Dorsolateral prefrontal cortex (tissue), 122 donors: ENCODE measurements at places on chromosomes 5 and 9.

DNA sequence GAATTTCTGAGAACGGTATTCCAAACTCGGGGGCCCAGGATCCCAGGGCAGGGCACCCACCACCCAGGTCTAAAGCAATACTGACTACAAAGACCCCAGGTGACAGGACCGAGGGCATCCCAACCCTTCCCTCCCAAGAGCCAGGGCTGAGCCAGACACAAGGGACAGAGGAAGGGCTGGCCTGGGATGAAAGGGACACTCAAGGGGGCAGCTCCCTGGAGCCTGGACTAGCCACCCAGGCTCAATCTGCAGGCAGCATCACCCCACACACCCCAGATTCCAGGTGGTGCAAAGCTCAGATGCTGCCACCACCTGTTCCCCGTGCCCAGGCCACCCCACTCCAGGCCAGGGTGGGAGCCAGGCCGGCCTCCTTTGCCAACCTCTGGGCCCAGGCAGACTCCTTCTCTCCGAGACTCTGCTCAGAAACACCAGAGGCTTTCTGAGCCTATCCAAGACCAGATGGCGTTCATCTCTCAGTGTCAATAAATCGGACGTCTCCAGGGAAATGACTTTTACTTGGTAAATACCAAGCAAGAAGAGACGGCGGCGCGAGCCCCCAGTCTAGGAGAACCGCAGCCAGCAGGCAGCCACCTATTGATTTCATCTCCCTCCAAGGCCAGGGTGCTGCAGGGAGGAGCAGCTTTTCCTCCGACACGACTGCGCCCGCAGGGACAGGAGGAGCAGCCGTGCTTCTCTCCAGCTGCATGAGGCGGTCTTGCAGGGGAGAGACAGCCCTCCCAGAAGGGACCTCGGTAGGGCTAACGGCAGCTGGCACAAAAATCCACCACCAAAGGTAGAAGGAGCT lies 94.1 kb upstream of the ADAMTS2 start:
- no peak for DNase-seq

GRCh38 chr9:128828719-128829452 lies 708 bp downstream of the SPOUT1 start:
- DNase-seq: no peak

DNA sequence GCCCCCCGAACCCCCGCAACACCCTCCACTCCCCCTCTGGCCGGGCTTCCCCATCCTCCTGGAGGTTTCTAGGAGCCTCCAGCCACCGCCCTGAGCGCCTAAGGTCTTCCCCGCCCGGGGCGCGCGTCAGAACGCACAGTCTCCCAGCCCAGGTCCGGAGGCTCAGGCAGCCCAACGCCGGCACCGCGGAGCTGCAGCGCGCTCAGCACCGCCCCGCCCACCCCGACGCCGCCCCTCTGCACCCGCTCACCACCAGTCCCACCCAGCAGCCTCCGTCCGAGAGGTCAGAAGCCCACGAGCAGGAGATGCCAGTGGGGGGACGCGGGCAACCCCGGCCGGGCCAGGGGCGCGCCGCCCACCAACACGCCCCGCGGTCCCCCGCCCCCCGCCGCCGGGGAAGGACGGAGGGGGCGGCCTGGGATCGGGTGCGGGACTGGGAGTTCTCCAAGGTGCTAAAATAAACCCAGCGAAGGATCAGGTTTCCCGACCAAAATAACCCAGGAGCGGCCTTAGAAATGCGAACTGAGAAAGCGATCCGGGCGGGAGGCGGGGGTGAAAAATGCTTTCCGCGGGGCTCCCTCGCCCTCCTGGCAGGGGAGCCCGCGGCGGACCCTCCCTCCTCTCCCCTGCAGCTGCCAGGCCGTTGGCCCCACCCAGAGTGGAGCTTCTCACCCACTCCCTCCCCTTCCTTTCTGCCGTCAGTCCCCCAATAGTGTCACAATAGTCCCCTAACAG lies 6.5 kb upstream of the FAM78A start:
- DNase-seq: no peak

DNA sequence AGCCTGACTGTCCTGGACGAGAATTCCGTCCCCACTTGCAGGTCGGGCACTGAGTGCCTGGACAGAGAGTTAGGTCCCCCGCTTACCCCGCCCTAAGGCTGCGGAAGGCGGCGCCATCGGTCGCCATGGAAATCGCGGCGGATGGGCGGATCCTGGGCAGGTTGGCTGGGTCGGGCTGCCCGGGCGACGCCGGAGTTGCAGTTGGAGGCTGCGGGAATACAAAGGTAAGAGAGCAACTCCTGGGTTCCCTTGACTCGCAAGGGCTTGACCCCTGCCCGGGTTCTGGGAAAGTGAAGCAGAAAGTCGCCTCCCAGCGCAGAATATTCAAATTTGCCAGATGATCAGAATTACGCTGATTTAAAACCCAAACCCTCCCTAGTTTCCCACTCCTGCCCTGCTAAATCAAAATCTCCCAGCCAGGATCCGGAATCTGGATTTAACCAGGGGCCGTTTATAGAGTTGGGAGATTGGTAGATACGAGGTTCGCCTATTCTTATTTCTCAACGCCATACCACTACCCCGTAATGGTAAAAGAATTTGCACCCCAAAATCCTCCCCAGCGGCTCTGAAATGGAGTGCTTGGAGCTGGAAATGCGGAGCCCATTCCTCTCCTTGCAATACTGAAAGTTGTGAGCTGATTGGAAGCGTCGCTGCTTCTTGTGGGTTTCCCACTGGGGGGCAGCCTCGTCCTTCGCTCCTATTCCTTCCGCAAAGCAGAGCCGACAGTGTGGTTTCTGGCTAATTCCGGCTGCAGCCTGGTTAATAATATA lies 156.4 kb upstream of the RASEF start:
- DNase-seq: peak; percentile 46

DNA sequence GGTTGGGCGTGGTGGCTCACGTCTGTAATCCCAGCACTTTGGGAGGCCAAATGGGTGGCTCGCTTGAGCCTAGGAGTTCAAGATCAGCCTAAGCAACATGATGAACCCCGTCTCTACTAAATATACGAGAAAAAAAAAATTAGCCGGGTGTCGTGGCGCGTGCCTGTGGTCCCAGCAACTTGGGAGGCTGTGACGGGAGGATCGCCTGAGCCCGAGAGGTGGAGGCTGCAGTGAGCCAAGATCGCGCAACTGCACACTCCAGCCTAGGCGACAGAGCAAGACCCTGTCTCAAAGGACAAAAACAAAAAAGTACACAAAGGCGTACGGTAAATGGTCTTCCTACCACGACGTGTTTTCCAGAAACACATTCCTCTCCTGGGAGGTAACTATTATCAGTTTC lies 538 bp upstream of the BDP1 start:
- no peak for DNase-seq
